Stimulated activated CD8-positive, alpha-beta memory T cell treated with anti-CD3 and anti-CD28 coated beads, Interleukin-2, amount 100 ng/mL, for 1 hour (primary cell): ENCODE measurements at places on chromosomes 16 and 17.

GRCh38 chr17:54834086-54834485, 66.6 kb upstream of the TOM1L1 start:
- no peak for DNase-seq

GRCh38 chr17:37413875-37414519, 7.3 kb downstream of the TADA2A start:
- no peak for DNase-seq

GRCh38 chr16:47016700-47017133, 43.2 kb upstream of the DNAJA2 start:
- DNase-seq, result no peak

GRCh38 chr16:69286941-69287713, 24.0 kb upstream of the VPS4A start:
- DNase-seq, result peak; percentile 9

- no peak for DNase-seq
Measured at GRCh38 chr17:59287891-59288290, 43.6 kb upstream of the YPEL2 start.

- DNase-seq, result no peak
Measured at GRCh38 chr17:70535986-70536385, 366.7 kb downstream of the KCNJ2 start.

GRCh38 chr16:21205303-21205702, 6.1 kb downstream of the ZP2 start:
- no peak for DNase-seq

GRCh38 chr16:70276392-70276791, 12.9 kb downstream of the AARS1 start:
- DNase-seq, result no peak

DNA sequence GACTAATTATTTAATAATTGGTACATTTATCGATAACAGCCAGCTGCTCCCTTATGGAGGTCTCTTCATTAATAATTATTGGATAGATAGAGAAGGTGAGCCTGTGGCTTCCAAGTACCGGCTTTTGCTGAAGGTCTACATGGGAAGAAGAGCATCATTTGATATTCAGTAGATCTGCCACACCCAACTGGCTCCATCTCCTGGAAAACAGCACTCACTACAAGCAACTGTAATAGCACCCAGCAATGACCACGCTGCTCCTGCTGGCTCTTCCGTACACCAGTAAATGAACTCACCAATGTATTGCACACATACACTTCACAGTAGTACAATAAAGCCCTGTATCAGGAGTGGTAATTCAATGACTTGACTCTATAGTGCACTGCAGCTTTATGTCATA, 19.5 kb downstream of the MARVELD3 start:
- no peak for DNase-seq
